ENCODE measurements at places on chromosomes 16 and 17. TPM values are rescaled to one million over a fixed set of nuclear protein-coding genes. Genes with fewer than 3 reads are reported as not detected.

DNA sequence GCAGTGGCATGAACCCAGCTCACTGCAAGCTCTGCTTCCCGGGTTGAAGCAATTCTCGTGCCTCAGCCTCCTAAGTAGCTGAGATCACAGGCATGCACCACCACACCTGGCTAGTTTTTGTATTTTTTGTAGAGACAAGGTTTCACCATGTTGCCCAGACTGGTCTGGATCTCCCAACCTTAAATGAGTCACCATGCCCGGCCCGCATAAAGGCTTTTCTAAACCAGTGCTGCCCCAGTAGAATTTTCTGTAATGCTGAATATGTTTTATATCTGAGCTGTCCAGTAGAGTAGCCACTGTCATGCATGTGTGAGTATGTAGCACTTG lies 36.9 kb upstream of the WSB1 start:
- no peak for DNase-seq

The CMTM2 gene
- not detected for total RNA-seq

The SLC6A2 gene
- total RNA-seq = not detected

DNA sequence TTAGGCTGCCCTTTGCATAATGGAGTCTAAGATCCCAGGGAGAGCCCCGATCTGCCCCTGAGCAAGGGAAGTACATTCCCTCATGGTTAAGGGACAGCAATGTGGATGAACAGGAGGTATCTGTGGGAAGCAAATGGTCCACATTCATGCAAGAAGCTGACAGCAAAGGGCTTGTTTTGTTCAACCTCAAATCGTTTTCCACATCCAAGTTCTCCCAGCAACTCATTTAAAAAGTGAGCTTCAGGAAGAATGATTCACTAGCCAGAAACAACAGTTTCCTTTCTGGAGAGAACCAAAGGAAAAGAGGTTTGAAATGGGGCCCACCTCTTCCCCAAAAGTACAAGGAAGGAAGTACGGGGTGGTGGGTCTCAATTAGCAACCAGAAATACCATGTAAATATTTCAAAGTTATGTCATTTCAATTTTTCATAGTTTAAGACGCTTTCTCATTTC lies 9.4 kb downstream of the HSPB9 start:
- DNase-seq = no peak

DNA sequence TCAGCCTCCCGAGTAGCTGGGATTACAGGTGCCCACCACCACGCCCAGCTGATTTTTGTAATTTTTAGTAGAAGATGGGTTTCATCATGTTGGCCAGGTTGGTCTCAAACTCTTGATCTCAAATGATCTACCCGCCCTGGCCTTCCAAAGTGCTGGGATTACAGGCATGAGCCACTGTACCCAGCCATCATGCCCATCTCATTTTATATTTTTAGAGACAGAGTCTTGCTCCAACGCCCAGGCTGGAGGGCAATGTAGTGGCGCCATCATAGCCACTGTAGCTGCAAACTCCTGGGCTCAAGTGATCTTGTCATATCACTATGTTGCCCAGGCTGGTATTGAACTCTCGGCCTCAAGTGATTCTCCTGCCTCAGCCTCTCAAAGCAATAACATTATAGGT lies 43.2 kb upstream of the TRAP1 start:
- DNase-seq = no peak

The GLP2R gene
- 0.43 TPM for total RNA-seq

Data from fibroblast of villous mesenchyme (primary cell).